Subcutaneous preadipocyte (primary cell): ENCODE measurements at places on chromosomes 13 and 19. TPM values are rescaled to one million over a fixed set of nuclear protein-coding genes. Genes with fewer than 3 reads are reported as not detected.

ADGRE1 gene
- total RNA-seq, result not detected in 2 replicates

BIVM gene
- total RNA-seq, result 25.0 and 34.4 TPM in 2 replicates

SYNGR4 gene
- total RNA-seq, result not detected in 2 replicates

C13orf42 gene
- total RNA-seq, result not detected in 2 replicates

CGB8 gene
- not detected in 2 replicates for total RNA-seq

NDUFS7 gene
- 57.5 and 71.7 TPM in 2 replicates for total RNA-seq
